ENCODE measurements at places on chromosomes 7 and 10.

DNA sequence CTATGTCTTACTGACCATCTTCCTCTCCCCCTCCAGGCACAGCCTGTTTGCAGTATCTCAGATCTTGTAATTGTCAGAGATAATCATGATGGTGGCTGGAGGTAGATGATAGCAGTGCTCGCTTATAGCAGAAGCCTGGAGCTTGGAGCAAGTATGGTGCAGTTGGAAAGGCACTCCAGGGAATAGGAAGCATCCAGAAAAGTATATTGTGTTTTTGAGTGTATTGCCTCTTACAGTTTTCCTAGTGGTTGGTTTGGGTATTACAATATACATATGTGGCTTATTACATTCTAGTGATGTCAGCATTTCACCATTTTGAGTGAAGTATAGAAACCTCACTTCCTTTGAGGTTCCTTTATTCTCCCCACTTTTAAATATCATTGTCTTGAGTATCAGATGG lies 101.5 kb downstream of the STK31 start:
- no peak for DNase-seq

DNA sequence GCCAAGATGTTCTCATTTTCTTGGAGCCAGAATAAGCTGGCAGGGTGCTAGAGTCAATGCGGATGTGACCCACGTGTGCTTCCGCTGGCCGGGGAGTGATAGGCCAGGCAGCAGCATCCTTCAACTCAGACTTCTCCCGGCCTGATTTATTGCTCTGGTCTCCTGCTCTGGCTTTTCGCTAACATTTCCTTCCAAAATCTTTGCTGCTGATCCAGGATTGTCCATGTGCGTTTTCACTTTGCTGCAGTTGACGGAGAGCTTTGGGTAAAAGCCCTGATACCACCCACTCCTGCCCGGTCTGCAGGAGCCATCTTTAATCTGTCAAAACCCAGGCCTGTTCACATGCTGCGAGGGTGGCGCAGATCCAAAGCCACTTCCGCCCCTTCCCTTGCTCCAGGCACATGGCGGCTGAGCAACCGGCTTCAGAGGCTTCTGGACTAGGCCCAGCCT lies 106.8 kb downstream of the CYP26A1 start:
- no peak for DNase-seq

GRCh38 chr10:29465384-29465783 lies 169.4 kb downstream of the SVIL start:
- DNase-seq: no peak

GRCh38 chr7:157964521-157964920 lies 623.1 kb downstream of the PTPRN2 start:
- no peak for DNase-seq

DNA sequence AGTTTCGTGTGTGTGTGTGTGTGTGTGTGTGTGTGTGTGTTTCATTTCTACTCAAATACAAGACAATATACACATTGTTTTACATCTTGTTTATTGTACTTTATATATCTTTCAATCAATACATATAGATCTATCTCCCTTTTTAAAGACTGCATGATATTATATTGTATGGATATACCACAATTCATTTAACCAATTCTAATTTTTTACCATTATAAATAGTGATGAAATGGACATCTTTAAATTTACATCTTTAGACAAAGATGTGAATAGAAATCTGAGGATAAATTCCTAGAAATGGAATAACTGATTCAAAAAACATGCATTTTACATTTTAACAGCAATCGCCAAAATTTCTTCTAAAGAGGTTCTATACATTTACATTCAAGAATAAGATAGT lies 23.2 kb upstream of the HIBADH start:
- DNase-seq: no peak

DNA sequence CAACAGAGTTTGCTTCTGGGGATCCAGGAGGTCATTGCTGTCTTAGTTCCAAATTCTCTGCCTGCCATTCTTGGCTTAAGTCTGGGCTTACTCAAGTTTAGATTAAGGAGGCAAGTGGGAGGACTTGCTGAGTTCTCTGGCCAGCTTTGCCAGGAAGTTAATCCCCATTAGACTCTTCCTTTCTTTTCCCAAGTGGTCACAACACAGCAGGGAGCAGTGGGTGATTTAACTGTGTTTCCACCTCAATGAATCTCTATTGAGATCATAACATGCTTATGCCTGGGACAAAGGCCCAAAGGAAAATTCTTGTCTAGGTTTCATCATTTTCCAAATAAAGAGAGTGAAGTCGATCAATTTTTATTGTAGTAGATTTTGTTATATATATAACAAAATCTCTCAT lies 1159.6 kb downstream of the SORCS3 start:
- no peak for DNase-seq

DNA sequence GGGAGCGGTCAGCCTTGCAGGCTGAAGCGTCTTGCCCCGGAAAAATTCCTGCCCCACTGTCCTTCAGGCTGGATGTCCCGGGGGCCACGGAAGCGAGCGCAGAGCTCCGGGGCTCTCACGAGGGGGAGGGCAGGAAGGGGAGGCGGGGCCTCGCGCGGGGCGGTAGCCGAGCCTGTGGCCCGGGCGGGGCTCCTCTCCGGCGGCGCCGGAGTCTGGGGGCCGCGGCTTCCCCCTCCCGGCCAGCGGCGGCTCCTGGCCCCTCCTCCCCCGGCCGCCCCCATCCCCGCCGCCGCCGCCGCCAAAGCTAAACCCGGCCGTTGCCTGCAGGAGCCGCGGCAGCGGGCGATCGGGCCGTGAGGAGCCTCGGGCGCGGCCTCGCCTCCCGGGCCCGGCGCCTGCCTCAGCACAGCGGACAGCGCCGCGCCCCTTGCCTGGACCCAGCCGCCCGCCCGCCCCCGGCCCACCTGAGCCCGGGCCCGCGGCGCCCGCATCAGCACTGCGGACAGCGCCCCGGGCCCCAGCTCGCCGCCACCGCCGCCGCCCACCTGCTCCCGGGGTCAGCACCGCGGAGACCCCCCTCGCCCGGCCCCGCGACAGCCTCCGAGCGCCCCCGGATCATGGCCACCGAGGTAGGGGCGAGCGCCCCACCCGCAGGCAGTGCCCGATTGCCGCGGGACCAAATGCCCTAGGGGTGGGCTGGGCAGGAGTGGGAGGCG lies at the start of gene GOLGA7B:
GOLGA7B (plus strand) TSS at position 157 of the 716 bp plus-strand sequence; CDS start at position 618, 461 bp downstream.
- peak; percentile 39 for DNase-seq

DNA sequence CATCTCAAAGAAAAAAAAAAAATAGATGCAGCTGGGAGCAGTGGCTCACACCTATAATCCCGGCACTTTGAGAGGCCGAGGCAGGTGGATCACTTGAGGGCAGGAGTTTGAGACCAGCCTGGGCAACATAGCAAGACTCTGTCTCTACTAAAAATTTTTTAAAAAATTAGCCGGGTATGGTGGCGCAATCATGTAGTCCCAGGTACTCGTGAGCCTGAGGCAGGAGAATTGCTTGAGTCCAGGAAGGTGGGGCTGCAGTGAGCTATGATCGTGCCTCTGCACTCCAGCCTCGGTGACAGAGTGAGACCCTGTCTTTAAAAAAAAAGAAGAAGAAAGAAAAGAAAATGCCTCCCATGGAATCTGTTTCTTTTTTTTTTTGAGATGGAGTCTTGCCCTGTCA lies 31.9 kb downstream of the GTF2IRD1 start:
- no peak for DNase-seq

DNA sequence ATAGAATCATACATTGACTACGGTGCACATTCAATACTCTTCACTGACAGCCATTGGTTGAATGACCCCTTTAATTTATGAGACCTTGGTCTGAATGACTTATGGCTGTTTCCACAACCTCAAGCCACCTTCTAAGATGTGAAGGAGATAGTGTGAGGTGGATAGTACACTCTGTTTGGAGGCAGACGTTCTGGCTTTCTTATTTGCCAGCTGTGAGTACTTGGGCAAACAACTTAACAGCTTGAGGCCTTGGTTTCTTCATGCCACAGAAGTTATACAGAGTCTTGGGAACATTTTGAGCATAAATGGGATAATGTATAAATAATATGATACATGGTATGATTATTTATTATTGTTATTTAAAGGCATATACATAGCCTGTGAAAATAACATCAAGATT lies 62.0 kb downstream of the BPGM start:
- no peak for DNase-seq

- DNase-seq: no peak
Observed at GRCh38 chr7:157723205-157723604, 386.4 kb downstream of the DNAJB6 start.

GRCh38 chr7:95365151-95365550 lies 31.0 kb downstream of the PON3 start:
- DNase-seq: no peak

- no peak for DNase-seq
Observed at GRCh38 chr7:27899601-27900000, 159.6 kb downstream of the TAX1BP1 start.

- no peak for DNase-seq
Observed at GRCh38 chr10:99785646-99786045, 3.2 kb downstream of the ABCC2 start.

DNA sequence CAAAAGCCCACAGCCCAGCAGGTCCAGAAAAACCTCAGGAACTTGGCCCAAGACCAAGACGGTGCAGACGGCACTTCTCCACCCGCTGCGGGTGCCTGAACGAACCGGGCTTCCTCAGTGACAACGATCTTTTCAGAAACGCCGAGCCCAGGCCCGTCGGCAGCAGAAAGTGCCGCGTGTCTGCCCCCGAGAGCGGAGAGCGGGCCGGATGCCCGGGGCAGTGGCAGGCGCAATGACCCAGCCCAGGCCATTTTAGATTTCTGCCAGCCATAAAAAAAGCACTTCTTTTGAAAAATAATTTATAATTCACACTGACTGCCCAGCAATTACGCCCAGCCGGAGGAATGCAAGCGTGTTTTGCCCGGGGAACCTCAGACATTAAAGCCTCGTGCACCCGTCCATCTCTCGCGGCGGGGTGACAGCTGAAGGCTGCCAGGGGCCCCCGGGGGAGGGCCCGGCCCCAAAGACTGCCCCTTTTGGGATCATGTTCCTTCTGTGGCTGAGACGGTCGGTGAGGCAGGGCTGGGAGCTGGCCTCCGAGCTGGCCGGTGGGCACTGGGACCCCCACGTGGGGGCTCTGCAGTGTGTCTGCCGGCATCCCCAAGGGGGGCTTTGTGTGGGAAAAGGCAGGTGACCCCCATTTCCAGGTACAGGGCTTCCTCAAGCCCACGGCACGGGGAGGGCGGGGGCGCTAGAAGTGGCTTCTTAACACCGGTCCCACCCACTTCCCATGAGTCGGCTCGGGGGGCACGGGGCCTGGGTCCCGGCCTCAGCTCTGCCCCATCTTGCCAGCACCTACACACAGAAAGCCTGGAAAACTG lies 71.3 kb upstream of the PDGFA start:
- no peak for DNase-seq

DNA sequence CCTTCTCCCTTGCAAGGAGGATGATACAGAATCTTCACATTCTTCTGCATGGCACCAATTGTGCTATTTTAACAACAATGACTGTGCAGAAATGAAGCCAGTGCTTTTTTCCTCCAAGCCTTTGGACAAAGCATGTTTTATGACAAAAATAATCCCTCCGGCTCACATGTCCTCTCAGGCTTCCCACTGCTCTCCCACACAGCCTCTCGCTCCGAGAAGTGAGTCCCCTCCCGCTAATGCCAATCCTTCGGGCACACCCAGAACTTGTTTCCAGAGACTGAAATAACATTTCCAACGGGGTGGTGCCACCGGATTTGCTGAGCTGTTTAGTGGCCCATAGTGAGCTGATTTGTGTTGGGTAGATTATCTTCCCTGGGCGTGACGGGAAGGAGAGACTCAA lies 35.8 kb downstream of the RBM17 start:
- DNase-seq: no peak

DNA sequence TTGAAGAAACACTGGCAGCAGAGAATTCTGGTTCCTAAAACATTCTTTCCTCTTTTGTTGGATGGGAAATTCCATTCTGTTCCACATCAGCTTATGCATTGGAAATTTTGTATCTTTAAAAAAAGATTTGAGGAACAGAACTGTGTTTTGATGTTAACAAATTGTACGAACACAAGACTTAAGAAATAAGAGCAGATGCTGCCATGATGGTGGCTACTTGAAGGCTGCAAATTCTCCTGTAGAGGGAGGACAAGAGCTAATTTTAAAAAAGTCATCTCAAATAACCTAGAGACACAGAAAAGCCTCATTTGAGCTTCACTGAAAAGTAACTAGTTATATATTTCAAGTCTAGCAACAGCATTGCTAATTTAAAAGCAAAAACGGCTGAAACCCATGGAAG lies 29.8 kb downstream of the NDUFB2 start:
- DNase-seq: no peak

DNA sequence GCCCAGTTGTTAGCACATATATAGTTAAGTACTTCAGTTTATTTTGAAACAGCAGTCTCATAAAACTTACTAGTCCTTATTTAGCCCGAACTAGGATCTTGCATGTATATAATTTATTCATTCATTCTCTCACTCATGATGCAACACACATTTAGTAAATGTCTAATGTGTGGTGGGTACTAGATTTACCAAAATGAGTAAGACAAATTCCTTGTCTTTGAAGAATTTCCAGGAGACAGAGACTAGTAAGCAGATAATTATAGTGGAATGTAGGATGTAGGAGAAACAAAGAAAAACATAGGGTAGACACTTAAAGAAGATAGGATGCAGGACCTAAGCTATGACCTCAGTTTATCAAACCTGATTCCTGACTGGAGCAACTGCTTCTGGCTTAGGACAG lies 120.2 kb upstream of the AMPH start:
- no peak for DNase-seq

Measured in stimulated activated CD8-positive, alpha-beta memory T cell treated with anti-CD3 and anti-CD28 coated beads, Interleukin-2, amount 100 ng/mL, for 48 hours (primary cell).